ENCODE measurements at places on chromosomes 11 and 22.
A peak's percentile ranks its signal among the peaks of the same experiment; 100 is the strongest.

DNA sequence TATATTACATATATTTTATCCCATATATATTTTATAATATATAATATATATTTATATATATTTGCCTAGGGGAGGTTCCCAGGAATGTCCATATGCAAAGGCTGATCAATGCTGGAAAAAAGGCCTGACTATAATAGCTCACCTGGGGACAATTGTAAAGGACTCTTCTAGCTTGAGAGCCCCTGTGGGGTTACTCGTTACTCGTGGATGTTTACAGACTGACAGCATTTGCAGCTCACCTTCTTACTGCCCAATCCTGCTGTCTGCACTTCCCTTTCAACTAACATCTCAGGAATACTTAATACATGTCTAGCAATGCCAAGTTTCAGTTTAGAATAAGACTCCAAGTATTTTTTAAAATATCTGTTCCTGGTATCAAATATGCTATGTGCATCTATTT, 1365.4 kb upstream of the RAG2 start:
- no peak for DNase-seq

DNA sequence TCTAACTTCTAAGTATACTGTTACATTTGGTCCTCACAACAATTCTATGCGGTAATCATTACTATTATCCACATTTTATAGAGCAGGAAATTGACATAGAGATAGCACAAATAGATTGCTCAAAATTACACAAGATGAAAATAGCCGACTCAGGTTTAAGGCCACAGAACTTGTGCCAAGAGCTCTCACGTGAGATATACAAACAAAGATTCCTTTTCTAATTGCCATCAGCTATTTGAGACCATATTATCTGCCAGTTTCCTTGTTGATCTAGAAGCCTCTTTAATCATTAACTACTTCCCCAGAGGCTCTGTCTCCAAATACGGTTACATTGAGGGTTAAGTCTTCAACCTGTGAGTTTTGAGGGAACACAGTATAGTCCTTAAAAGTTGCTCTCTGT, 61.0 kb upstream of the GLYATL1B start:
- no peak for DNase-seq

DNA sequence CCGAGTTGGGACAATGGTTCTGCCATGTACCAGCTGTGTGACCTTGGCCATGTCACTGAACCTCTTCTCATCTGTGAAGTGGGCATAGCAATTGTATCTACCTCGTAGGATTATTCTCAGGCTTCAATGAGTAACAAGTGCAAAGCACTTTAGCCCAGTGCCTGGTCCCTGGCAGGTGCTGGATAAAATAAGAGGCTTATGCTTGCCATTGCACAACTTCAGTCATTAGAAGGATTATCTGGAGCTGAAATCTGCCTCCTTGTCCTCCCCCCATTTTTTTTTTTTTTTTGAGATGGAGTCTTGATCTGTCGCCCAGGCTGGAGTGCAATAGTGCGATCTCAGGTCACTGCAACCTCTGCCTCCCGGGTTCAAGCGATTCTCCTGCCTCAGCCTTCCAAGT, 7.2 kb downstream of the SMTNL1 start:
- no peak for DNase-seq

- peak; percentile 52 for DNase-seq
These were observed 18.2 kb downstream of the ADM start for GRCh38 chr11:10322830-10323792.

- no peak for DNase-seq
These were observed 20.4 kb downstream of the C22orf23 start for GRCh38 chr22:37932821-37933578.

DNA sequence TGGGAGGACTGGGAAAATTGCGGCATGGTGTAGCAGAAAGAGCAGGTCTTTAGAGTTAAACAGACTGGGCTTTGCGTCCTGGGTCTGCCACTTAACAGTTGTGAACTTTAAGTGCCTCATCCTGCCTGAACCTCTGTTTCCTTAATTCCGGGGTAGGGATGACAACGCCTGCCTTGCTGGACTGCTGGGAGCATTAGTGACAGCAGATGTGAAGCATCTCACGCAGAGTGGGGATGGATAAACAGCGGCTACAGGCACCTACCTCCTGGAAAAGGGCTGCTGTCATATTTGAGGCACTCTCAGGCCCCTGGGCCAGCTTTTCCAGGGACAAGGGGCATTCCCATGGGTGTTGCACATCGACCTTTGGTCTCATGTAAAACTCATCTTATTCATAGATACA, 572.2 kb downstream of the TBC1D22A start:
- DNase-seq: no peak

DNA sequence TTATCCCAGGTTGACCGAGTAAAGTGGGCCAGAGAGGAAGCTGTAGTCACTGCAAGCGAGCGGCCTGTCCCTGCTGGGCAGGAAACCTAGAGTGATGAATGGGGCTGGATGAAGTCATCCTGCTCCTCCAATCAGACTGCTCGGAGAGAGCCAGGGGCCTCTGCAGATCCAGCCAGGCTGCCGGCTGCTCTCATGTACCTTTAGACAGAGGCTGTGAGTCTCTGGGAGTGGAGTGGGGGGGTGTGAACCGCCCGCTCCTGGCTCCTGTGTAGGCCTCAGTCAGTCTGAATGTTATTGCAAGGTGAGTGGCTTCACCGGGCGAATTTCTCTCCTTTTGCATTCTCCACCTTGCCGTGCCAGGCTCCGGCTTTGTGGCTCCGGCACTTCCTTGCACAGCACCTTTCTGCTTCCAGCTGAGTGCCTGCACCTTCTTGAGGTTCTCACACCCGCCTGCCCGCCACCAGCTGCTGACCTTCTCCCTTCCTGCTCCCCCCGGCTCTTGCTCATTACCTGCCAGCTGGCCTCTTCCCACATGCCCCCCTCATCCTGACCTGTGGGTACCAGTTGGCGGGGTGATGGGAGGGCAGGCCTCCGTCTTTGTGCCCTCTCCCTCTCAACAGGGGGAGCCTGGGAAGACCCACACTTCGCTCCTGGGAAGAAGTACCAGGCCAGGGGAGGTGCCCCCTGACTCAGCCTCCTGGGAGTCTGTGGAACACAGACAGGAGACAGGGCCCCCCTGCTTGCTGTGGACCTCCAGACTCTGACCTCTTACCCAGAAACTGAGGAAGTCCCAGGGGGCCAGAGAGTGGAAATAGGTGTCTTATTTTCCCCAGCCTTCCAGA, 79.9 kb downstream of the GRAMD1B start:
- no peak for DNase-seq

- DNase-seq: peak; percentile 33
These were observed 18.7 kb upstream of the NAT10 start for GRCh38 chr11:34086554-34087283.

Measured in CD4-positive, alpha-beta T cell treated with Interleukin-4 for 4 hours (primary cell).